NCI-H510A treated with DMSO at 0.1 percent for 48 hours (cell line): ENCODE measurements at places on chromosomes 3 and 15.

GRCh38 chr3:138042043-138042442 is 32.1 kb downstream of the CLDN18 start:
- no peak for DNase-seq

GRCh38 chr15:79094611-79095021 is 4.0 kb upstream of the RASGRF1 start:
- DNase-seq: no peak

GRCh38 chr3:38644662-38645053 is 4.8 kb downstream of the SCN5A start:
- no peak for DNase-seq

GRCh38 chr15:99619712-99620111 is 53.9 kb downstream of the MEF2A start:
- DNase-seq: no peak

DNA sequence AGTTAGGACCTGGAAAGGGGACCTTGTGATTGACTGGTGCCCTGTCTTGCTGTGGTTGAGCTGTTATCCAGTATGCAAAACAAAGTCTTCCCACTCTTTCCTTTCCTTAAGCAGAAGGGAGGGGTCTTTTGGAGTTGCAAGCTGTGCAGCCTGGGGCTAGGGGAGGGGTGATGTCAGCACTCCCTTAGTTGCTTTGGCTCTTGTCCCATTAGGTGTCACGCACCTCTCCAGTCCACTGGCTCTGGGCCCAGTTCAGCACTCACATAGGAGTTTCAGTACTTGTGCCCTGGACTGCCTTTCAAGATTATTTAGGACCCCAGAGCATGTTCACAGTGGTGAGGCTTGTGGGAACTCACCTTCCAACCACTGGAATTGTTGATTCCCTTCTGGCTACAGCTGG is 238.5 kb downstream of the DOCK3 start:
- no peak for DNase-seq

DNA sequence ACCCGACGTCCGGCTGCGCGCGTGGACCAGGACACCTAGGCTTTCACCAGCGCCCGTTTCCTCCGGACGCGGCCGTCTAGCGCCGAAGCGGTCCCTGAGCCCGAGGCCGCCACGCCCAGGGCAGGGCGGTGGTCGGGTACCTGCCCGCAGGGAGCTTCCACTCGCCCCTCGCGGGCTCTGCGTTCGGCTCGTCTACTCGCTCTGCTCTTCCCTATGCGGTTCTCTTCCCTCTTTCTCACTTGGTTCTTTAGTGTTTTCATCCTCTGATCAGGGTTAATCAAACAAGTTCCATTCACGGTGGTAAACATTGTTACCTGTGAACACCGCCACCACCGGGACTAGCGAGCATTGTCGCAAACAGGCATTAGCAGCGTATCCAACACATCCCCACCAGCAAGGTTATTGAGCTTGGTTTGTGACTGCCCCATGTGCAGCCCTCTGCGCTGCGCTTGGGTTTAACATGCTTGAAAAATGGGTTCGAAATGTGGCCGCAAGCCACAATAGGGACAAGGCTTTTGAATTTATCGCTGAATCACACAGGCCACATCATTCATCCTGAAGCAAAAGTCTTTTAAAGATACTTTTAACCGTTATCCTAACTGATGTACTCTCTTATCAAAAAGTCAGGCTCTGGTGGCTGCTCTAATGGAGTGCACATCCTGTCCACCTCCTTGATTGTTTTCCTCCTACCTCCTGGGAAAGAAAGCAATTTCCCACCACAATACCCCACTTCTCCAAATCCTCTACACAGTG is 843 bp upstream of the CD47 start:
- DNase-seq: peak; percentile 27

DNA sequence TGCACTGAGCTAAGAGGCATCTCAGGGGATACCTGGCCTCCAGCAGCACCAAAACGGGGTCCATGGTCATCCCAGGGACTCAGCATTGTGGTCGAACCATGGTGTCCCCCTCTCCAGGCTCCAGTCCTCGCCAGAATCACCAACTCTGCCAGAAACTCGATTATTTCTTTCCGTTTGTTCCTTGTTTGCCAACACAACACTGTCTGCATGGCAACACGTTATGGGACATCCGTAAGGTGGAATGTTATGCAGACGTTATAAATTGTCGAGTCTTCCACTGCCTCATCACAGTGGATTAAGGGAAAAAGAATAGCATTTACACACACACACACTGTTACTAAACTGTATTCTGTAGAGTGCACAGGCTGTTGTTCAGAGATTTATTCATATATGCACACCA is 52.5 kb upstream of the RPL32 start:
- DNase-seq: no peak

- no peak for DNase-seq
These were observed 55.9 kb upstream of the ABHD17C start for GRCh38 chr15:80639168-80639555.

DNA sequence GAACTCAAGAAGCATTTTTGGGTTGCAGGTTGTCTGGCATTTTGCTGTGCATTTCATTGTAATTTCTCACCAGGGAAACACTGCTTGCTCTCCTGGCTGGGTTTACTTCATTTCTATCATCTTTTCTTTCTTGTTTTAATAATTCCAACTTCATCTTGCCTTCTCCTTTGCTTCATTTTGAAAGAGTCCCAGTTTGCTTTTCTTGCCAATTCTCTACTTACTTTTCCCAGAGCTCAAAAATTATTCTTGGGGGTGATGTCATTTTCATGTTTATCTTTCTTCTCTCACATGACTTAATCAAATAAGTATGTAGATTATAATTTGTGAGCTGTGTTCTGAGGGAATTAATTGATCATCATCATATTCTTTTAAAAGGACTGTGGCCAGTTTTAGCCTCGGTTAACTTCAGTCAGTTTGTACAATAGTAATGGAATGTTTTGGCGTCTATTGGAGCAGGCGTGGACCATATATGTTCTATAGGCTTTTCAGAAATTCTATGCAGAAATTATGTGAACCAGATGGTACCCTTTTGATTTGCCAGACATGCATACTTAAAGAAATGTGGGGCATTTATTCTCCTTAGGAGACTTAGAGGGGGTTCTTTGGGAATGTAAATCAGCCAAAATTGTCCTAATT is 30.1 kb downstream of the SH3GL3 start:
- DNase-seq: no peak
